Skin of body (tissue), 3 donors: ENCODE measurements at places on chromosomes 6 and 20. TPM values are rescaled to one million over a fixed set of nuclear protein-coding genes. Genes with fewer than 3 reads are reported as not detected.

The HMGN4 gene
- 47.8 TPM for total RNA-seq

DNA sequence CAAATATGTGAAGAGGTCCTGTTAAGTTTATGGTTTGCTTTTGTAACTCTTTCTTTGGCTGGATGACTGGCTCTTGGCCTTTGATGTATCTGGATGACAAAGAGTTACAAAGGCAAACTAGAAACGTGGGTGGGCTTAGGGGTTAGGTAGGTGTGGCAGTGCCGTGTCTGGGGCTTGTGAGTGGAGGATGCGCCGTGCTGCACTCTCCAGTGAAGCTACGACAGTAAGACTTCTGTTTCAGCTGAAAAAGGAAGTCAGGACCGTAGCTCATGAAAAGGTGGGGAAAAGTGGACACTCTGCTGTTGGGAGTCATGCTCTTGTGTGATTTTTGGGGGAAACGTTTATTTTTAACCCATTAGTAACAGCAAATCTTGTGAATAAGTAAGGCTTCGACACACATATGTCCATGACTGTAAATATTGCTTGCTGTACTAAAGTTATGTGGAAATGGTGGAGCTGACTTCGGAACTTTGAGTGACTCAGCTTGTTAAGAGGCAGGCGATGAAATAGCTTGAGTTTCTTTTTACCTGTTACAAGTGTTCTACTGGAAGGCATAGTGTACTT, 45.6 kb downstream of the DUSP22 start:
- DNase-seq: no peak

DNA sequence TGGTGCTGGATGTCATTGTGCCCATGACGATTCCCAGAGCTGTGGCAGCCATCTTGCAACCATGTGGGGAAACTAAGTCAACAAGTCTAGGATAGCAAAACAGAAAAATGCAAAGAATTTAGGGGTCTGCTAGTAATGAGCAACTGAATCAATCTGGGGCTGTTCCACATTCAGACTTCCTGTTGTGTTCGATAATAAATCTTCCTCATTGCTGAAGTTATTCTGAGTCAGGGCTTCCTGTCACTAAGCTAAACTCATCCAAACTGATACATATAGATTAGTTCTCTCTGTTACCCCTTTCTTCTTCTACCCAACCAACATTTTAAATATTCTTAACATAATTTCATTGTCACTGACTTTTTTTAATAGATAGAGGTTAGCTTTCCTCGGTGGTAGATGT, 205.9 kb downstream of the HACE1 start:
- no peak for DNase-seq

The FOXS1 gene
- 1.4 TPM for total RNA-seq

GRCh38 chr6:15308435-15309213, 62.8 kb downstream of the JARID2 start:
- DNase-seq: no peak

- no peak for DNase-seq
These were observed 27.8 kb downstream of the POFUT1 start for GRCh38 chr20:32235331-32236047.

DNA sequence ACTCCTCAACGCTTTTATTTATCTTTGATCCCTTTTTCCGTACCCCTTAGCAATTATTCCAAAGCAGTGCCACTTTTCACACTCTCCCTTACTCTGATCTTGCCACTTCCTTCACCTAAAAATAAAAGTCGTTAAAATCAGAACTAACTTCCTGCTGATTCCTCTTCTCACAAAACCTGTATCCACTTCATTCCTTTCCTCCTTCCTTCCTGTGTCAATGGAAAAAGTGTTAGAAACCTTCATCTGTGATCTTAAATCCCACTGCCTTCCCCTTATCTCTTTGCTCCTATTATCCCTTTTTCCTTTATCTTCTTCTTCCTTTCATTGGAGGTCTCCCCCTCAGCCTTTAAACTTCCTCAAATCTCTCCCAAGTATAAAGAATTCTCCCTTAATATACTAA, 49.2 kb downstream of the GOPC start:
- no peak for DNase-seq

DNA sequence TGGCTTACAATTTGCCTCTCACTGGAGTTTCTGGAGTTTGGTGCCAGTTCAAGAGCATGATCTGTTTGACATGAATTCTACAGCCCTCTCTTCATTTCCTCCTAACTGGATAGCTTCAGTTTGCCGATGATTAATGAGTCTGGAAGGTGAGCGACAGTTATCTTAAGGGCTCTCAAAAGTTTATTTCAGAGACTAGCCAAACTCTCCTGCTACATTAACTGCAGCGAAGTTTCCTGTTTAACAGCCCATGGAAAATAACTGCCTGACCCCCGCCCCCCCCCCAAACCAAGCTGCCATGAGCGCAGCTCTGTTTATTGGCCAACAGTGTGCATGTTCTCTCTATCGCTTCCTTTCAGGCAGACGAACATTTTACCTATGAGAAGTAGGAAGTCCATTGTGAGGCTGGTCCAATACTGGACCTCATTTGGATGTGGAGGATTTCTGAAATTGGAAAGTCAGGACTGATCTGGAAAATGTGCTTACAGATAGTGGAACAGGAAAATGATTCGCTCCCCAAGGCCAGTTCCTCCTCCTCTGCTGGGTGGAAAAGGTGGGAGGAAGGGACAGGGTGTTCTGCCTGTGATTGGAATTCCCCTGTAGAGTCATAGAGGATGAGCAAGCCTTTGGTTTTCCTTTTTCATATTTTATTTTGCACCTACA, 522.2 kb upstream of the JAG1 start:
- DNase-seq: no peak

The PSORS1C2 gene
- total RNA-seq: 2.9 TPM

DNA sequence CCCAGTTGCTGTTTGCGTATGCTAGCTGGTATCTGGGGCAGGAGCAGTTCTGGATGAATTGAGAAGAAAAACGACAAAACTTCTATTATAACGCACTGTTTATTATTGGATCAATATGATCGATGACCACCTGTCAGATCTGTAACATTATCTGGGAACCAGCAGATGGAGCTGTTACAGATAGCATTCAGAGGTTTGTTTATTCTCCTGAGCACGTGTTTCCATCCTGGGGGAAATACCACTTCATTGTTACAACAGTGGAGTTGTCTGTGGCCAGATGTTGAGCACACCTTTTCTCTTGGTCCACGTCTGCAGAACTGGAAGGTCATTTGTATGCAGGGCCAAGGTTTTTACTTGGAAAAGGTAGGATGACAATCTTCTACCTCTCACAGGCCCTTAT, 16.0 kb upstream of the NKX2-2 start:
- no peak for DNase-seq

- peak; percentile 69 for DNase-seq
These were observed 75.3 kb upstream of the CCN6 start for GRCh38 chr6:111978532-111979149.

The VSX1 gene
- total RNA-seq: 0.10 TPM

GRCh38 chr6:135328136-135328535, 147.0 kb downstream of the MYB start:
- no peak for DNase-seq

- no peak for DNase-seq
These were observed 754 bp downstream of the YWHAB start for GRCh38 chr20:44886266-44886651.

GRCh38 chr20:37302981-37303380, 13.5 kb downstream of the MANBAL start:
- no peak for DNase-seq

GRCh38 chr6:131067521-131067920, 4.5 kb upstream of the EPB41L2 start:
- DNase-seq: no peak

DNA sequence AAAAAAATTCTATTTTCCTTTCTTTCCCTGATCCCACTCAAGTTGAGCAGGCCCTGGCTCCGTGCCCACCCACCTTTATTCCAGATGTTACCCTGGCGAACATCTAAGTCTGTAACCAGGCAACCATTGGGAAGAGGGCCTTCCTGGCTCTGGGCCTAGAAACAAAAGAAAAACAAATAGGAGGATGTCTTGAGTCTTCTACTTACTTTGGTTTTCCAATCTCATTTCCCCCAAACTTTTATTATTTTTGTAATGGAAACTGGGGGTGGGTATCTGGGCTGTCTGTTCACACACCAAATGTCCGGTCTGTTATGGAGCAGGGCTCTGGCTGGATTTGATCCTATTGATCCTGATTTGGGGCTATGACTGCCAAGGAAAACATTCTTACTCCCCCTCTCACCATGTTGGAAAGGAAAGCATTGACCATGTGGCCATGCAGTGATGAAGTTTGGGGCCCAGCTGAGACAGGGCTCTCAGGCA, 744.1 kb downstream of the DHX35 start:
- DNase-seq: peak; percentile 74

The LYRM4 gene
- 12.8 TPM for total RNA-seq

The TOMM6 gene
- 46.5 TPM for total RNA-seq

DNA sequence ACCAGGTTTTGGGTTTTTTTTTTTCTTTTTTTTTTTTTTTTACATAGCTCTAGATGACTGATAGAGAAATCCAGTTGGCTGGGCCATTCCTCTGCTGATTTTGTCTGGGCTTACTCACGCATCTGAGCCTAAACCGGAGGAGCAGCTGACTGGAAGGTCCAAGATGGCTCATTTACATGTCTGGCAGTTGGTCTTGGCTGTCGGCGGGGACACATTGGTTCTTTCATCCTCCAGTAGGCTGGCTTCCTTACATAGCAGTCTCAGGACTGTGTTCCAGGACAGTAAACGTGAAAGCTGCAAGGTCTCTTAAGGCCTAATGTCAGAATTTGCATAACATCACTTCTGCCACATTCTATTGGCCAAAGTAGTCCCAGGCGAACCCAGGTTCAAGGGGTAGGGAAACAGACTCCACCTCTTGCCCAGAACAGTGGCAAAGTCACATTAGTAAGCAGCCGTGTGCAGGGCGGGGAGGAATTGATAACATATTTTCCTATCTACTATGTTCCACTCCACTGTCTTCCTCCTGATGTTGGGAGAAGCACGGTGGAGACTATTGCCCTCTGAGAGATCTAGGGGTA, 87.0 kb downstream of the CDH22 start:
- DNase-seq: no peak

DNA sequence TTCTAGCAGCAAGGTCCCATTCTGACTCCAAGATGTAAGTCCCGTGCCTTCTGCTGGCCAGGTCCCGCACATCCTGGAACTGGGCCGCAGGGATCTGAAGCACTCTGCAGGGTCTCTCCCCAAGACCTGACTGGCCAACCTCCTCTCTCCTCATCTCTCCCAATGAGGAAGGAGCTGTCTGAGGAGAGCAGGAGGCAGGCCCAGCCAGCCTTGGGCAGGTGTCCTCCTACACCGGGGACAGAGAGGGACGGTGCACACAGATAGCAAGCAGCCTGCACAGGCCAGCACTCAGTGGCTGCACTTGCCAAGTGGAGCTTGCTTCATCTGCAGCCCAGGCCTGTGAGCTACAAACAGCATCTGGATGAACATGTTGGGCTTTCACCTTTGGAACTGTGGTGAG, 76.8 kb upstream of the CD93 start:
- DNase-seq: no peak

The RCAN2 gene
- total RNA-seq: 1.9 TPM

DNA sequence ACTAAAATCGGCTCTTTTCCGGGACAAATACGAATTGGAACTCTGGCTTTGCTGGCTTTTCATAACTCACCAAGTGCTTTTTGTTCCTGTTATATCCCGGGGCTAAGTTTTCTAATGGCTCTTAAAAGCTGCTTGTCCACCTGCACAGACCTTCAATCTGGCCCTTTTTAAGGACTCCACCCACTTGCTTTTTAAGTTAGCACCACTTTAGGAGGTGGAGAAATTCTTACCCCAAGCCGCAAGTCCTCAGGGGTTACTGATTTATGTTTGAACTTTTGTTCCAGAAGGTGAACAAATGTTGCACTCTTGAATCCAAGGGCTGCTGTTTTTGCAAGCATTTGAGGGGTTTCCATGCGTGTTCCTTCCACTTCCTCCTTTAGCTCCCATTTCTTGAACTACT, 37.8 kb downstream of the FAM184A start:
- no peak for DNase-seq

- no peak for DNase-seq
These were observed 533 bp downstream of the OSTM1 start for GRCh38 chr6:108074057-108074358.

The VSTM2L gene
- 4.1 TPM for total RNA-seq

The REM1 gene
- total RNA-seq: 2.2 TPM

DNA sequence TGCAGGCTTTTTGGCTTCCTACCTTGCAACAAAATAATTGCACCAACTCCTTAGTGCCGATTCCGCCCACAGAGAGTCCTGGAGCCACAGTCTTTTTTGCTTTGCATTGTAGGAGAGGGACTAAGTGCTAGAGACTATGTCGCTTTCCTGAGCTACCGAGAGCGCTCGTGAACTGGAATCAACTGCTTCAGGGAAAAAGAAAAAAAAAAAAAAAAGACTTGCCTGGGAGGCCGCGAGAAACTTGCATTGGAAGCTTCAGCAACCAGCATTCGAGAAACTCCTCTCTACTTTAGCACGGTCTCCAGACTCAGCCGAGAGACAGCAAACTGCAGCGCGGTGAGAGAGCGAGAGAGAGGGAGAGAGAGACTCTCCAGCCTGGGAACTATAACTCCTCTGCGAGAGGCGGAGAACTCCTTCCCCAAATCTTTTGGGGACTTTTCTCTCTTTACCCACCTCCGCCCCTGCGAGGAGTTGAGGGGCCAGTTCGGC, 420 bp downstream of the SOX4 start:
- no peak for DNase-seq

GRCh38 chr6:168125429-168126001, 46.5 kb upstream of the FRMD1 start:
- DNase-seq: no peak

DNA sequence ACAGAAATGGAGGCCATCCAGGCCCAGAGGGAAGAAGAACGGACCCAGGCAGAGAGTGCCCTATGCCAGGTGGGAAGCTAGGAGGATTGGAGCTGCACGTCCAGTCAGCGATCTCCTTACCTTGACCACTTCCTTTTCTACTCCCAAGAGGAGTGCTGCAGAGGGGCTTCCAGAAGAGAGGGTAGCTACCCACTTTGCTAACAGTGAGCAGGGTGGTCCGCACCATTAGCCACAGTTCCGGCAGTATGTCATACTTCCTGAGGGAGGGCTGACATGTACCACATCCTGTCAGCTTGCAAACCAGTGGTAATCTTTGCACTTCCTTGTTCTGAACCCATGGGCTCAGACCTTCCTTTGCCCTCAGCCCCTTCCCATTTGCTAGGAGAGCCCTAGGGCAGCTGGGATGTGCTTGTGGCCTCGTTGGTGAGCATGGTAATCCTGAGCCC, 35.4 kb downstream of the CEP250 start:
- no peak for DNase-seq

DNA sequence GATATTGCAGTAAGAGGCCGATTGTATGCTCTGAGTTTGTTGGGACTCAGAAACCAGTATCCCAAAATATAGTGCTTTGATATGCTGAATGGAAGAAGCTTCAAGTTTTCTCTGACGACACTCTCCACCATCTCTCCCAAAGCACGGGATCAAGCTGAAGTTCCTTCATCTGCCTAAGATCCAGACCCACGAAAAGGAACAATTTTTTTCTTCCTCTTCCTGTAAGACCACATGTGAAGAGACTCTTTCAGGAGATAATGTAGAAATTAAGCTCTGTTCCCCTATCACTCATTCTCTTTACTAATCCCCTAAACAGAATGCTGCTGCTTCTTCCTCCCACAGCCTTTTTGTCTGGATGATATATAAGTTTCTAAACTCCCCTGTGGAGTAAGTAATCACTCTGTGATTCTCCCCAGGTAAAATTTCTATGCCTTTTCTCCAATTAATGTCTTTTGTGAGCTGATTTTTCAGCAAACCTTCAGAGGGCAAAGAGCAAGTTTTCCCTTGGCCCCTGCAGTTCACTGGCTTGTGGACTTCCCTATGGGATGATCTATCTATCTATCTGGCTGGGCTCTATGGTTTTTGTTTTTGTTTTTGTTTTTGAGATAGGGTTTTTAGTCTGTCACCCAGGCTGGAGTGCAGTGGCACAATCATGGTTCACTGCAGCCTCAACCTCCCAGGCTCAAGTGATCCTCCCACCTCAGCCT, 13.5 kb upstream of the PNRC1 start:
- no peak for DNase-seq

The C6orf52 gene
- not detected for total RNA-seq

The CST7 gene
- total RNA-seq: 9.4 TPM
